Esophagus mucosa (tissue), 1 donor: ENCODE measurements at places on chromosomes 1 and 21. TPM values are rescaled to one million over a fixed set of nuclear protein-coding genes. Genes with fewer than 3 reads are reported as not detected.

DNA sequence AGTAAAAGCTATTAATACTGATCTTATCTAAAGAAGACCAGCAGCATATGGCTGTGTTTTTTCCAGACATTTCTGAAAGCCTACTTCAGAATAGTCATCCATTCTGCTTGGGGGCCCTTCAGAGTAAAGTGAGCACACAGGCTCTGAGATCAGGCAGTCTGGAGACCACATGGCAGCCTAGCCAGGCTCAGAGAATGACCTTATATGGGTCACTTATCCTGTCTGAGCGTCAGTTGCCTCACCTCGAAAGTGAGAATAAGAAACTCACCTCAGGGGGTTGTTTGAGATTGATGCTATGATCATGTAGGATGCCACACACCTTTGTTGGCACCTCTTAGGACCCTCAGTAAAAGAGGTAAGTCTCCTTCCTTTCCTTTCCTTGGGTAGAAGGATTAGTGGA is 270.4 kb downstream of the GRIK1 start:
- no peak for ATAC-seq

DCAF8 gene
- total RNA-seq, result 46.8 TPM

BTBD8 gene
- 1.8 TPM for total RNA-seq

DNA sequence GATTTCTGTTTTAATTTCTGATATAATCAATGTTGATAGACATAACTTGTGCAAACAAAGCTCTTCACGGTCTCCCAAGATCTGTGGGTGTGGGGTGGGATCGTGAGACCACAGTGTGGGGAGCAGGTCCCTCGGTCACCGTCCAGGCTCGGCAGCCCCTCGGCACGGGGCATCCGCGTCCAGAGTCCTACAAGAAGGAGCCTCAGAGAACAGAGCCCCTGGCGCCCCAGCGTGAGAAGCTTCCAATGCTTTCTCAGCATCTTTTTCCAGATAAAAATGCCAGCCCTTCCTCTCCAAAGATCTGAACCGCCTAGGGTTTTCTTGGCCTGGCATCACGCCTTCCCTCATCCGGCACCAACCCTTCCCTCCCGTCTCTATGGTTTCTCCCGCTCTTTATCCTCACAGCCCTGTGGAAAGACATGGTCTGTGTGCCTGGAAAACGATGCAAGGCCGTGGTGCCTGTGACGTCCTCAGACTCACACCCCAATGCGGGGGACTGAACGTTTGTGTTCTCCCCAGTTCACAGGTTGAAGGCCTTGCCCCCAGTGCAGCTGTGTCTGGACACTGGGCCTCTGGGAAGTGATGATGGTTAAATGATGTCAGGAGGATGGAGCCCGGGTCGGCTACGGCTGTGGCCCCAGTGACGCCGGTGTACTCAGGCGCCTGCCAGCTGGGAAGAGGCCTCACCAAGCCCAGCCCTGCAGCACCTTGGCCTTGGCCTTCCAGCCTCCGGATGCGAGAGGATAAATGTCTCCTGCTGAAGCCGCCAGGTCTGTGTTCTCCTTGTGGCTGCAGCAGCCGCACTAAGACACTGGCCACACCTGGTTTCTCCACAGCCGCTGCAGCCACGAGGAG is 45.9 kb upstream of the COL6A2 start:
- no peak for ATAC-seq

DNA sequence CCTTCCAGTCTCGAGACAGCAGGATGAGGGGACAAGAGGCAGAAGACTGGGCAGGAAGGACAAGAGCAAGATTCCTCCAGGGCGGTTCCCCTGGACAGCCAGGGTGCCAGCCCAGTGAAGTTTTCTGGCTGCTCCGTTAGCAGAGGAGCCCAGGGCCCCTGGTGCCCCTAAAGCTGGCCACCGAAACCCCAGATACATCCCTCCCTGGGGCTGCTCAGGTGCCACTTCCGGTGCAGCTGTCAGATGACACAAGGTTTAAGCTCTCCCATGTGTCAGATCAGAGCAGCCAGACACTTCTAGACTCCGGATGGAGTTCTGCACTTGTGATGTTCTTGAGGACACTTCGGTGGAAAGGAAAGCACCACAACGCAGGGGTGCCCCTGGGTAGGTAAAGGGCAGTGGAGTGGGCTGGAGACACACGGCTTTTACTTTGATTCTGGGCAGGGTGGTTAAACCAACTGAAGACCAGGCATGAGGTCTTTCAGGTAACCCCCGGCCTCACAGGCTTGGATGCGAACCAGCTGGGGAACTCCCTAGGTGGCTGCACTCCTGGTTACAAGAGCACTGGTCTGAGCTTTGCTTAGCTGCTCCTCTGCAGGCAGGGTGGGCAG is 85.7 kb downstream of the ITPKB start:
- no peak for ATAC-seq

S100A10 gene
- total RNA-seq, result 1,355 TPM

DNA sequence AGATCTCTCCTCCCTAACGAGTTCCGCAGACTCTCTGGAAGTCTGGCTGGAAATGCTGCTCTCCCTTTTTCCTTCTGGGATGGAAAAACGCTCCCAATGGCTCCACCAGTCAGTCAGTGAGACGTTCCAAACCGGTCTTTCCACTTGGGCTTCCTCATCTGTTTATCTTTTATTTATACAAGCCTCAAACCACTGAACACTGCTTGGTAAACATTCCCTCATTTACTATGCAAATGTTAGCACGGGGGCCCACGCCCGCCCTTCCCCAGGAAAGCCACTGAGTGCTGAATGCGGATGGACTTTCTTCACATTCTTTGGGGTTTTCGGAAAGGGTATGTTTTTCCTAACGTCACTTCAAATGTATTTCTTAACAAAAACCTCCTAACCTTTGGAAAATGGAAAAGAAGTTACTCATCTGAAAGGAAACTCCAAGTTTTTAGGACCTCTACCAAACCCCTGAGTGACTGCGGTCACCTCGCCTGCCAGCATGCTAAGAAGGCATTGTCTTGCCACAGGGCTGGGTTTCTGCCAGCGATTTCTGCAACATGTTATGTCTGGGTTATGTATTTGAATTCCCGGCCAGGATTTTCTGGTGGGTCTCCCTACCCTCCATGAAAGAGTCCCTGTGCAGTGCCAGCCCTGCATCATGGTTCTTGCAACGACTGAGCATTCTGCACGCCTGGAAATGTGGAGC is 14.0 kb upstream of the UMODL1 start:
- ATAC-seq, result peak; percentile 47
